ENCODE measurements at places on chromosomes 12 and 14.

- DNase-seq = no peak
Measured at GRCh38 chr12:64633940-64634337, 23.6 kb downstream of the RASSF3 start.

GRCh38 chr14:68823434-68824206 lies 30.8 kb upstream of the ZFP36L1 start:
- no peak for DNase-seq

GRCh38 chr14:61233436-61233956 lies 47.6 kb downstream of the TMEM30B start:
- DNase-seq = no peak

DNA sequence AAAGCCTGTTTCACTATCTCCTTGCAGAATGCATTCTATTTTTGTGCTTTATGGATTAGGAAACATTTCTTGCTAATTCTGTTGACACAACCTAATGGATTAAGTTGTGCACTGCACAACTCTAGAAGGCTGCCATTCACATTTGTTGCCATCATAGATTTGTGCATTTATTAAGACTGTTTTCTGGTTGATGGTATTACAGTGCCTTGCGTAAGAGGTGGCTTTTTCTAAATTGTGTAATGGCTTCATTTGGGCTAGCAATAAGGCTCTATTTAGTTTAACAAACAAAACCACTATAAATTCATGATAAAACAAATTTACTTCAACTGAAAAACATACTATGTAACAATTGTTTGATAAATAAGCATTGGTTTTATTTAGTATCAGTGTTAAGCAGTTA lies 175.9 kb downstream of the TRHDE start:
- no peak for DNase-seq

- DNase-seq = no peak
Measured at GRCh38 chr14:101932673-101933072, 31.7 kb upstream of the DYNC1H1 start.

GRCh38 chr14:84527706-84528105 lies 1002.2 kb upstream of the FLRT2 start:
- no peak for DNase-seq

GRCh38 chr12:59010118-59010517 lies 89.8 kb upstream of the LRIG3 start:
- DNase-seq = no peak

DNA sequence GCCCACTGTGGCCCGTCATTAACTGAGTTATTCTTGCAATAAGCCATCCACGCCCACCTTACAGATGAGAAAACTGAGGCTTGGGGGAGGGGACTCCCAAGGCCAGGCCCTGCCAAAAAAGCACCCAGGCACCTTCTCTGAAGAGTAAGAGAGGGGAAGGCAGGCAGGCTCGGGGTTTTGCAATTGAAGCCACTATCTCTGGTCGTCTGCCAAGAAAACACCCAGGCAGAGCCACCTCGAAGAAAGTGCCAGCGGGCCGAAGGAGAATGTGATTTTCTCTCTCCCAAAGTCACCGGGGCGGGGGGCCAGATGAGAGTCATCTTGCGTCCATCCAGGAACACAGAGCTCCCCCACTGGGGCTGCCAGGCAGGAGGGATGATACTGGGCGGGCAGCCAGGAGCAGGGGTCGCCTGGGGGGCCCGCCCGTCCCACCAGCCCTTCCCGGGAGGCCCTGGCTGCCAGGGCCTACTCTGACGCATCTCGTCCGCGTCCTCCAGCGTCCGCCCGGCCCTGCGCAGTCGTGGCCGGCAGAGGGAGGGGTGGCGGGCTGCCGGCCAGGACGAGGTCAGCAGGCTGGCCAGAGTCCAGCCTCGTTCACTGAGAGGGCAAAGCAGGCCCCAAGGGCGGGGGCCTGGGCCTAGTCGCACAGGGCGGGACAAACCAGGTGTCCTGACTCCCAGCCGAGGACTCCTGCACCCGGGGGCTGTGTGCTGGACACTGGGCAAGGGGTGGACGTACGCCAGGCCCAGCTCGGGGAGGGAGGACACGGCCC lies 74.3 kb downstream of the RFLNA start:
- DNase-seq = no peak

All from DMS79 treated with DMSO at 0.1 percent for 48 hours (cell line).